Ammon's horn (tissue), 1 donor: ENCODE measurements at places on chromosomes 11 and 22.
A peak's percentile ranks its signal among the peaks of the same experiment; 100 is the strongest.

GRCh38 chr11:33829430-33830141 lies 55.3 kb upstream of the FBXO3 start:
- DNase-seq = peak; percentile 80

DNA sequence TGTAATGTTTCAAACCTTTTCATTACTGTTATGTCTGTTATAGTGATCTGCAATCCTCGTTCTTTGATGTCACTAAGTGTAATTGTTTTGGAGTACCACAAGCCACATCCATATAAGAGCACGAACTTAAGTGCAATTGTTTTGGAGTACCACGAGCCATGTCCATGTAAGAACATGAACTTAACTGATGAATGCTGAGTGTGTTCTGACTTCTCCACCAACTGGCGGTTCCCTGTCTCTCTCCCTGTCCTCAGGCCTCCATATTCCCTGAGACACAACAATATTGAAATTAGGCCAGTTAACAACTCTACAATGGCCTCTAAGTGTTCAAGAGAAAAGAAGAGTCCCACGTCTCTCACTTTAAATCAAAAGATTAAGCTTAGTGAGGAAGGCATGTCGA lies 23.5 kb downstream of the TESMIN start:
- DNase-seq = peak; percentile 48

GRCh38 chr11:69593851-69594250 lies 47.1 kb upstream of the CCND1 start:
- DNase-seq = no peak

- DNase-seq = no peak
Observed at GRCh38 chr11:119366690-119367620, 14.5 kb downstream of the USP2 start.

- DNase-seq = no peak
Observed at GRCh38 chr11:65790104-65790901, 3.4 kb downstream of the OVOL1 start.

- DNase-seq = no peak
Observed at GRCh38 chr22:28379075-28379779, 300.4 kb downstream of the TTC28 start.

DNA sequence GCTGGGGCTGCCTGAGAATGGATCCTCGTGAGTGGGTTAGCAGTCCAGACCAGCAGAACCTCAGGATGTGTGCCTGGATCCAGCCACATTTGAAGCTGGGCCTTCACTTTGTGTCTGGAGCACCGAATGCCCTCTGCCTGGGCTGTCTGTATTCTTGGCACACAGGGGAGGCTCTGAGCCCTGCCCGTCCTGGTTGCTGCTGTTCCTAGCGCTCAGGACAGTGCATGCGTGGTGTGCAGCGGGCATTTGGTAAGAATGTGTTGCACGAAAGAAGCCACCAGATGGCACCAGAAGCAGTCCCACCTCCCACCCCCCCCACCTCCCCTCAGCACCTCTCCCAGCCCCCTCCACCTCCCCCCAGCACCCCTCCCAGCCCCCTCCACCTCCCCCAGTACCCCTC lies 4.1 kb upstream of the MAPK11 start:
- DNase-seq = peak; percentile 81

DNA sequence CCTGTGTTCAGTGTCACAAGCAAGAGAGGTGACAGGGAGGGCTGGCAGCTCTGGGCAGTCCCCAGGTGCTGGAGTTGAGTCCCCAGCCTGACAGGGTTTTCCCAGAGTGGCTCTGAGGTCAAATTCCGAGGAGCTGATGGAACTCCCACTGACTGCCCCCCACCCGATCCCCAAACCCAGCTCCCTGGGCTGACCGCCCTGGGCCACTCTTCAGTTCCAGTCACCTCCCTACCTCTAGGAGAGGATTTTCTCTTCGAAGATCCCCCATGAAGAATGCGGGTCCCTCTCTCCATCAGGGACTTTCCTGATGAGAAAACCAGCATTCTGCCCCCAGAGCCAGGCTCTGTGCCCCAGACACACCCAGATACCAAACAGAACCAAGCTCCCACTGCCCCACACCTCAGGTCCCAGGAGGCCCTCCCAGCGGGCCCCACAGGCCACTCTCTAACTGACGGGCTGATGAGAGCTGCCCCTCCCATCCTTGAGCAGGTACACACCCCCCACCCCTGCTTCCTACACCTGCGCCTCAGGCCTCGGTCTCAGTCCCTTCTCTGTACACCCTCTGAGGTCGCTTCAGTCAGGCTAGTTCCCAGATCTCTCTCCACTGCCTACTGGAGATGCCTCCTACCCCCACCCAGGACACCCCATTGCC lies 12.1 kb upstream of the RAC2 start:
- no peak for DNase-seq

DNA sequence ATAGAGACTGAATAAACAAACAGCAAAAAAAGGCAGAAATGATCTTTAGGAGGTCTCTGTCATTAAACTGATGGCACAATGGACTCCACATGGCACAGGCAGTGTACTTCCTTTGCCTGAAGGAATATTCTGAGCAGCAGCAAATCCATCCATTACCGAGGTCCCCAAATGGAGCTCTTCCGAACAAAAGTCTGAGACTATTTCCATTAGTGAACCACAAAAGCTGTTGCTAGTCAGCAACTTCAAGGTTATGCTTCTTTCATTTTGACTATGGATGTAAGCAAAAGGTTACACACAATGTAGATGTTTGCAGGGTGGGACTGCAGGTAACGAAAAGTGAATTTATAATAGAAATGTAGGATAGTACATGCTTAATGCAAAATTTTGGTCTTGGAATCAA lies 14.5 kb downstream of the NARS2 start:
- DNase-seq = no peak

GRCh38 chr11:70352100-70352499 lies 46.2 kb upstream of the CTTN start:
- no peak for DNase-seq

- no peak for DNase-seq
Observed at GRCh38 chr11:66604155-66604554, 11.2 kb downstream of the CCS start.

GRCh38 chr22:48367731-48368130 lies 1459.9 kb downstream of the BRD1 start:
- no peak for DNase-seq

GRCh38 chr11:832529-833113 lies at the start of gene CD151:
CD151 (plus strand) TSS chr11:832952; CDS start chr11:836070, 3,118 bp downstream.
- no peak for DNase-seq

- peak; percentile 23 for DNase-seq
Observed at GRCh38 chr11:86625981-86626380, 46.4 kb downstream of the ME3 start.

- DNase-seq = no peak
Observed at GRCh38 chr22:46774980-46775849, 12.8 kb downstream of the TBC1D22A start.

DNA sequence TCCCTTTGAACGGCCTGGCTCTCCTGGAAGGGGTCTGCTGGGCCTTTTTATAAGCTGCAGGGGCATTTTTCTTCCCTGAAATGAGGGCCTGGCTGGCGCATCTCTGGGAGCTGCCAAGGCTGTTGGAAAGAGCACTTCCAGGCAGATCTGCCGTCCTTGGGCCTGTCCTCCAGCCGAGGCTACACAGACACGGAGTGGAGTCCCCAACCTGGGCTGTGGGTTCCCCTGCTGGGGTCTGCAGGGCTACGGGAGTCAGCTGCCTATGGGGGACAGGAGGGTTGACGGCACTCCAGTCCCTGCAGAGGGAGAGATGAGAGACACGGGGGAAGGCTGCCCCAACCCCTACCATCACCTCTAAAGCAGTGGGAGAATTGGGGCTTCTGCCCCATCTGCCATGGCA lies 606.6 kb downstream of the TBC1D22A start:
- no peak for DNase-seq

DNA sequence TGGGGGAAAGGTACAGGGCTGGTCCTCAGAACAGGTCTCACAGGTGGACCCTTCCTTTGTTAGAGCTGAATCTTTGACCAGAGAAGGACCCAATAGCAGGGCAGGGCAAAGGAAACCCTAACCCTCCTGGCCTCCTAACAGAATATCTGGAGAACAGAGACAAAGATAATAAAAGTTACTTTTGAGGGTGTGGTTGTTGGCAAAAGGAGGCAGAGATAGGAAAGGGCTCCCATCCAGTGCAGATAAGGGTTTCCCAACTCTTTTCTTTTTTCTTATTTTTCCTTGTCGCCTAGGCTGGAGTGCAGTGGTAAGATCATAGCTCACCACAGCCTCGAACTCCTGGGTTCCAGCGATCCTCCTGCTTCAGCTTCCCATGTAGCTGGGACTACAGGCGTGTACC lies 11.9 kb downstream of the PCSK7 start:
- DNase-seq = no peak

DNA sequence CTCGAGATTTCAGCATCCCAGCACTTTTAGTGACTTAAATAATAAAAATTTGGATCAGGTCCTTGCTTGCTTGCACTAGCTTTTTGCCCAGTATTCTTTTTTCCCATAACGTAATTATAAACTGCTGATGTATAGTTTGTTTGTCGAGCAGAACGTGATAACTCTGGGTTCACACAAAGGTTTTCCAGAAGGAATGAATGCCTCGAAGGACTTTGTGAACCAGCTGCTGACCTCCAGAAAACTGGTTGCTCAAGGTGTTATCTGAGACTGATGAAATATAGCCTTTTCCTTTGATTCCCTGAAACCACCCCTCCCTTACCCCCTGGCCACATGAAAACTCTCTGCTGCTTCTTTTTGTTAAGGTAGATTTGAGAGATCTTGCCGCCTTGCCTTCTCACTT lies 229.1 kb upstream of the CARD18 start:
- DNase-seq = no peak

- DNase-seq = no peak
Observed at GRCh38 chr22:29348956-29349355, 33.5 kb upstream of the RASL10A start.

DNA sequence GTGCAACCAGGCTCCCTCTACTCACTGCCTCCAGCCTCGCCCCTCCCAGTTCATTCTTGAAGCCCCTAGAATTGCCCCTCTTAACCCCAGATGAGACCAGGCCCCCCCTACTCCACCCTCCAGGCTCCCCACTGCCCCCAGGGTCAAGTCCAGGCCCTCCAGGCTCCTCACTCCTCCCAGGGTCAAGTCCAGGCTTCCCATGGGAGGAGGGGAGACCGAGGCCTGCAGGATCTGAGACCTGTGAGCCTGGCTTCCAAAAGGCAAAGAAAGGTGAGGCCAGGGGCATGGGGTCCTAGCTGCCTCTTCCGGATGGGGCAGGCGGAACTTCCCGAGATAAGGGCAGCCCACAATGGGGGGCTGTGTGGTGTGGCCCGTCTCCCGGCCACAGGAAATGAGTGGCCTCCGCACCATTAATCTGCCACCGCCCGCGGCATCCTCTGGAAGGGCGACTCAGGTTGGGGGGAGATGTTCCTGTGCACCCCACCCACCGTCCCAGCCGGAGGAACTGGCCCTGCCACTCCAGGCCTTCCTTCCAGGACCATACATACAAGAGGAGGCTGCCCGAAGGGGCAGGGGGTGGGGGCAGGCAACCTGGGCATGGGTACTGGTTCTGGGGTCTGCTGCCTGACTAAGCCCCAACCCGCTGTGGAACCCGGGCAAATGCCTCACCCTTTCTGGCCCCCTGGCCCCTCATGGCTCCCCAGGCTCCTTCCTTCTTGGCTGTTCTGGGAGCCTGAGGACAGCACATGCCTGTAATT lies 35.1 kb upstream of the WNT11 start:
- DNase-seq = no peak

- no peak for DNase-seq
Observed at GRCh38 chr11:85165819-85166218, 461.3 kb downstream of the DLG2 start.

DNA sequence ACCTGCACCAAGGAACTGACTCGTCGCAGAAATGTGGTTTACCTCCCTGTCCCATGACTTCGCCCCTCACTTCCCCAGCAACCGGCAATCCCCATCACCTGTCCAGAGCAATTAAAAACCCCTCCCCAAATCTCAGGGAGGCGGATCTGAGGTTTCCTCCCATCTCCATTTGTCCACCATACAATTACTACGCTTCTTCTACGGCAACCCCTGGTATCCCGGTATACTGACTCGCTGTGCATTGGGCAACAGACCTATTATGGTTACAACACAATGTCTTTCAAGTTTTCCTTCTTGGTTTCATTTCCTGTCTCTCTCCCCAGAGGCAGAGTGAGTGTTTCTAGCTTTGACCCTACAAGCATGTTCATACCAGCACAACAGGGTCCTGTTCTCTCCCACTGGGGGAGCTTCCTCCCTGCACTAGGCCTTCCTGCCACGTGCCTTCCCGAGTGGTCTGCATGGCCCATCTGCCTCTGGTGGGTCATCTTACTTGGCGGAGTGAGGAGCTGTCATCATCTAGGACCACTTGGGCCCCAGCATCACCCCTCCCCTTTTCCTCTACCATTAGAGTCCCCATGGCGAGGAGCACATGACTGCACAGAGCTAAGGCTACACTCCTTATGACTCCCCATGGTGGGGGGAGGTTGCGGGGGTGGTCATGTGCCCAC lies 30.3 kb upstream of the NAP1L4 start:
- peak; percentile 64 for DNase-seq

- no peak for DNase-seq
Observed at GRCh38 chr11:111759376-111759775, 6.8 kb downstream of the PPP2R1B start.

GRCh38 chr11:112229746-112230433 lies 3.7 kb downstream of the PTS start:
- DNase-seq = no peak

DNA sequence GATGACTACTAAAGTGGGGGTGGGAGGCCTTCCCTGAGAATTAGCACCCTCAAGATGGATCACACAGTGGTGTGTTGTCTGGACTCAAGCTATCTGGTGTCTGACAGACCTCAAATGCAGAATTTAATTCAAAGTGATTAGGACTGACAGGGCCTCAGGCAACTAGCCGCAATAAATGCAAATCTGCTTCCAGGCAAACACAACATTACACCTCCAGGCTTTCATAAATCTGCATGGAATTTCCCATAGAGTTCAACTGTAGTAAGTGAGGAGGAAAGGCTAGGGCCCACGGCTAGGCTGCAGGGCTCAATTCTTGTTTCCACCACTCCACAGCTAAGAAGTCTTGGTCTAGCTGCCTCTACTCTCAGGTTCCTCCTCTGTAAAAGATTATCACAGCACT lies 331.4 kb downstream of the LARGE1 start:
- no peak for DNase-seq

DNA sequence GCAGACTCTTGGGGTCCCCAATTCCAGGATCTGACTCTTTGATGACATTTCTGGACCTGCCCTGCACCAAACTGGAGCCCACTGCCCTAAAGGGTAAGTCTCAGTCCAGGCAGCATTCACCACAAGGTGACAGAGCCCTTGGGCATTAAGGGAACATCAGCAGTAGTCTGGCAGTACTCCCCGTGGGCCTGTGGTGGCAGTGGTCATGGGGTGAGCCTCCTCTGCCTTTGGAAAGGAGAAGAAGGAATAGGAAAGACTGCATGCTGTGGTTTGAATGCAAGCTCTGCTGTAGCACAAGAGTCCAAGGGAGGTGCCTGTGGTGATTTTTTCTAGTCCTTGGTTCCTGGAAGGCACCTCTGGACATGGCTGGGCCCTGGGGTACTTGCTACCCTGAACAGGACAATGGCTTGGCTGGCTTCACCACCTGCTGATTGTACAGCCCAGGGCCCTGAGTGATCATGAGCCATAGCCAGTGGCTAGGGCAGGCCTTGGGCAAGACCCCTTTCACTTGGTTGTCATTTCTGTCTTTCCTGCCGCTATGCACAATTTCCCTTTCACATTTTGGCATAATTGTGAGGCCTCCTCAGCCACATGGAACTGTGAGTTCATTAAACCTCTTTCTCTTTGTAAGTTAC lies 160.7 kb upstream of the GRIA4 start:
- no peak for DNase-seq

- DNase-seq = no peak
Observed at GRCh38 chr22:25570486-25570885, 6.0 kb downstream of the GRK3 start.

- DNase-seq = no peak
Observed at GRCh38 chr11:73306069-73306841, 1.8 kb upstream of the ARHGEF17 start.

GRCh38 chr22:31615940-31616314 lies 46.1 kb downstream of the PISD start:
- DNase-seq = no peak
